ENCODE measurements at places on chromosomes 3 and 15.

- no peak for DNase-seq
Observed at GRCh38 chr3:62525281-62525680, 151.9 kb upstream of the FEZF2 start.

DNA sequence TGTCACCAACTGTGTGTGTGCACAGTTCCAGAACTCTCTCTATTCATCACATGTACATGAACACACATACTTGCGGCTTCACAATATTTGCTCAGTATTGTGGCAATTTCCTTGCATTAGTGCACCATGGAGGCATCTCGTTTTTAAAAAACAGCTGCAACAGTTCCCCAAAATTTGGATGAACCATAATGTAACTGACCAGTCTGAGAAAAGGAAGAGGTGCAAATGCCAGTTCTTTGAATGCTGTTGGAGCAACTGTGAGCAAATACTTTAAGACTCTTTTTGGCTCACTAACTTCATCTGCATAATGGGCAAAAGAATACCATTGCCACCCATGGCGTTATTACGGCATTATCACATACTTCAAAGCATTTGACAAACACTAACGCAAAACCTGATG is 38.3 kb upstream of the PSMD6 start:
- no peak for DNase-seq

DNA sequence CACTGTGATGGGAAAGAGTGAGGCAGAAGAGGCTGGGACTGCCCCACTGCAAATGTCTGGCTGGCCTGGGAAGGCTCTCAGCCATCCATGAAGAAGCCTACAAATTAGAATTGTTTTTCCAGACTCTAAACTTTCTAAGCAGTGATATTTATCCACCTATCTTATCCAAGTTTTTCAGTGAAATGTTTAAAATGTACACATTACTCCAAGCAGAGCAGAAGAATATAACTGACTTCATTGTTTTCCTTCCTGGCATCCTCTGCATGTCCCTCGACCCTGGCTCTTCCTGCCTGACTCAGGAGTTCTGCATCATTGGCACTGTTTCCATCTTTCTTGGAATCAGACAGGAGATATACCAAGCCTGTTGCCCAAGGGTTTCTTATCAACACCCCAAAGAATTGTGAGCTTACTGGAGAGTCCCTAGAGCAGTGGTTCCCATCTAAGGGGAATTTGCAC is 401.5 kb upstream of the PROK2 start:
- no peak for DNase-seq

GRCh38 chr3:86990734-86991481 is at the start of gene VGLL3:
Gene VGLL3, minus strand, starts transcription at chr3:86991149. Its CDS starts 406 bp downstream, at chr3:86990743.
- DNase-seq = peak; percentile 84
